ENCODE measurements at places on chromosomes 1 and 21. TPM values are rescaled to one million over a fixed set of nuclear protein-coding genes. Genes with fewer than 3 reads are reported as not detected.

- H3K36me3 ChIP-seq = no peaks in the 10 kb centered on the region
- no peak for DNase-seq
- H3K4me3 ChIP-seq = no peak overlapping the region
- H3K27ac ChIP-seq = no peak overlapping the region
Measured at GRCh38 chr1:184237588-184237987, 149.2 kb upstream of the C1orf21 start.

GRCh38 chr1:18599086-18599485, 31.6 kb upstream of the PAX7 start:
- no peak overlapping the region for H3K4me3 ChIP-seq
- H3K27ac ChIP-seq = no peak overlapping the region
- H3K27me3 ChIP-seq = no peaks in the 10 kb centered on the region
- peak; percentile 49 for DNase-seq
- no peaks in the 10 kb centered on the region for H3K36me3 ChIP-seq

- H3K36me3 ChIP-seq = no peaks in the 10 kb centered on the region
- no peaks in the 10 kb centered on the region for H3K27me3 ChIP-seq
- H3K4me1 ChIP-seq = peaks cover 11% of the 10 kb centered on the region
- no peak overlapping the region for H3K4me3 ChIP-seq
- no peak for DNase-seq
- H3K27ac ChIP-seq = peak overlapping the region; percentile 3
Measured at GRCh38 chr1:83508485-83509151, 490.3 kb downstream of the TTLL7 start.

DNA sequence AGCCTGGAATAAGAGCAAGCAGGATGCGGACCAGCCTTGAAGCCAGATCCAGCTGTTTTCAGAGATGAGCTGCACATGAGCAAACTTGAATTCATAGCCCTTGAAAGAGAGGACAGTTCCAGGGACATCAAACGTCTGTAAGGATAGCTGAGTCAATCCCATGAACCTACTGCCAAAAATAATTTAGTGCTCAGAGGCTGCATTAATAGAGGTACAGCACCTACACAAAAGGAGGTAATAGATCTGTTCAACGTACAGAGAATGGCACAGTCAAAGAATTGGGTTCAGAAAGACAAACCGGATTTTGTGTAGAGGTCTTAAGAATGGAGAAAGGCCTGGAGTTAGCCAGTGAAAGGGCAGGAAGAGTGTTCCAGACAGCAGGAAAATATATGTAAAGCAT, 110.8 kb upstream of the ZC3H12A start:
- H3K4me1 ChIP-seq = no peaks in the 10 kb centered on the region
- no peak overlapping the region for H3K27ac ChIP-seq
- H3K27me3 ChIP-seq = no peaks in the 10 kb centered on the region
- no peaks in the 10 kb centered on the region for H3K36me3 ChIP-seq
- no peak overlapping the region for H3K4me3 ChIP-seq

DNA sequence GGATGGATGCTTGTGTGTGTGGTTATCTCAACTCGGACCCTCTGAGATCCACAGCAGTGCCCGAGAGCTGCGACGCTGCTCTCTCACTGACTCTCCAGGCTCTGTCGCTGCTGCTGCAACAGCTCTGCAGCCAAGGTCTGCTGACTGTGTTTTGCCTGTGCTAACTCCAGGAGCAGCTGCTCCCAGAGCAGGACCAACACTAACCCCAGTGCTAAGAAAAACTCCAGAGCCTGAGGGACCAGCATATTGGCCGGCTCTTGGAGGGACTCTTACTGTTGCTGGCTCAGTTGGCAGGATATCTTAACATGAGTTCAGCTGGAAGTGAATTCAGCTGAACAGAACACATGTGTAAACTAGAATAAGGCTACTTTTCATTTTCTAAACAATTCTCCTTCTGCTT, 4.4 kb downstream of the LCE2C start:
- no peak overlapping the region for H3K4me3 ChIP-seq
- DNase-seq = no peak
- H3K27ac ChIP-seq = no peak overlapping the region
- no peaks in the 10 kb centered on the region for H3K27me3 ChIP-seq
- no peaks in the 10 kb centered on the region for H3K4me1 ChIP-seq

- no peaks in the 10 kb centered on the region for H3K27me3 ChIP-seq
- no peak for DNase-seq
- no peaks in the 10 kb centered on the region for H3K4me1 ChIP-seq
- no peak overlapping the region for H3K27ac ChIP-seq
Measured at GRCh38 chr1:162726555-162726954, 63.9 kb upstream of the HSD17B7 start.

Gene PDZK1IP1
- 28.3 TPM for total RNA-seq
